Activated B cell treated with CpG ODN at 0.5 μM for 24 hours (primary cell): ENCODE measurements at places on chromosomes 7 and 10. TPM values are rescaled to one million over a fixed set of nuclear protein-coding genes. Genes with fewer than 3 reads are reported as not detected.

ZP3 gene
- total RNA-seq: 0.91 and 2.9 TPM in 2 replicates

NKX1-2 gene
- not detected in 2 replicates for total RNA-seq

OR2A12 gene
- total RNA-seq: not detected in 2 replicates

HOXA6 gene
- not detected in 2 replicates for total RNA-seq

SDK1 gene
- 0.32 and 1.3 TPM in 2 replicates for total RNA-seq

TIMM23 gene
- 47.2 and 50.1 TPM in 2 replicates for total RNA-seq

ERVW-1 gene
- total RNA-seq: not detected in 2 replicates

DNA sequence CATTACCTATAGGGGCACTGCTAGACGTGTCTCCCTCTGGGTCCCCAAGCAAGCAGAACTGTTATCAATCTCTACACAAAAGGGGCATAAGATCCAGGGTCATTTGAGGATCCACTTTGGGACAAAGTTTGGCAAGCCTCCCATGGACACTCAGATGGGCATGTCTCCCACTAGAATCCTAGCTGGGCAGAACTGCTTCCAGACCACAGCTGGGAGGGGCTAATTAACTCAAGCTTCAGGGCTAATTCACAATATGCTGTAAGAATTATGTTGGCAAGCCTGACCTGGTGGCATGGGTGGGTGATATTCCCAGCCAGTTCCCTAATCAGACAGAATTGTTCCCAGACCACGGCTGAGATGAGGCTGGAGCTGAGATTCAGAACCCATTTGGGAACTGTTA lies 738.4 kb upstream of the FZD8 start:
- H3K27ac ChIP-seq: no peak overlapping the region
- no peak overlapping the region for H3K4me3 ChIP-seq
- H3K4me1 ChIP-seq: no peaks in the 10 kb centered on the region

- peaks cover 30% of the 10 kb centered on the region for H3K27me3 ChIP-seq
- no peak for DNase-seq
- peaks cover 20% of the 10 kb centered on the region for H3K4me1 ChIP-seq
- H3K4me3 ChIP-seq: no peak overlapping the region
- no peak overlapping the region for H3K27ac ChIP-seq
These were observed 1.0 kb upstream of the PLXDC2 start for GRCh38 chr10:19815036-19815730.

DNA sequence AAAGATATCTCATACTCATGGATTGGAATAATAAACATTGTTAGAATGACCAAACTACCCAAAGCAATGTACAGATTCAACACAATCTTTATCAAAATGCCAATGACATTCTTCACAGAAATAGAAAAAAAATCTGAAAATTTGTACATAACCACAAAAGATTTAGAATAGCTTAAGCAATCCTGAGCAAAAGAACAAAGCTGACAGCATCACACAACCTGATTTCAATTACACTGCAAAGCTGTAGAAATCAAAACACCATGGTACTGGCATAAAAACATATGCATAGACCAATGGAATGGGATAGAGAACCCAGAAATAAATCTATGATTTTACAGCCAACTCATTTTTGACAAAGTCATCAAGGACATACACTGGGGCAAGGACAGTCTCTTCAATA lies 130.0 kb upstream of the TMEM72 start:
- peaks cover 8% of the 10 kb centered on the region for H3K27me3 ChIP-seq
- no peaks in the 10 kb centered on the region for H3K4me1 ChIP-seq
- H3K4me3 ChIP-seq: no peak overlapping the region

GRCh38 chr7:91098566-91098965 lies 165.7 kb upstream of the FZD1 start:
- no peak overlapping the region for H3K27ac ChIP-seq
- H3K4me3 ChIP-seq: no peak overlapping the region
- no peak for DNase-seq
- H3K27me3 ChIP-seq: no peaks in the 10 kb centered on the region
- H3K4me1 ChIP-seq: peaks cover 5% of the 10 kb centered on the region

GRCh38 chr7:96380111-96380512 lies 58.2 kb upstream of the SLC25A13 start:
- no peak for DNase-seq
- no peak overlapping the region for H3K4me3 ChIP-seq
- H3K4me1 ChIP-seq: no peaks in the 10 kb centered on the region
- H3K27me3 ChIP-seq: peaks cover 7% of the 10 kb centered on the region
- no peak overlapping the region for H3K27ac ChIP-seq

- H3K36me3 ChIP-seq: no peaks in the 10 kb centered on the region
- no peak for DNase-seq
- peaks cover 28% of the 10 kb centered on the region for H3K27me3 ChIP-seq
- H3K4me3 ChIP-seq: no peak overlapping the region
- H3K4me1 ChIP-seq: no peaks in the 10 kb centered on the region
These were observed 3.5 kb upstream of the SRRM3 start for GRCh38 chr7:76198202-76198601.

- H3K27me3 ChIP-seq: peaks cover 4% of the 10 kb centered on the region
- no peaks in the 10 kb centered on the region for H3K4me1 ChIP-seq
- H3K4me3 ChIP-seq: no peak overlapping the region
- H3K36me3 ChIP-seq: no peaks in the 10 kb centered on the region
- no peak overlapping the region for H3K27ac ChIP-seq
- no peak for DNase-seq
These were observed 219.9 kb downstream of the SUGCT start for GRCh38 chr7:40354711-40355110.

DNA sequence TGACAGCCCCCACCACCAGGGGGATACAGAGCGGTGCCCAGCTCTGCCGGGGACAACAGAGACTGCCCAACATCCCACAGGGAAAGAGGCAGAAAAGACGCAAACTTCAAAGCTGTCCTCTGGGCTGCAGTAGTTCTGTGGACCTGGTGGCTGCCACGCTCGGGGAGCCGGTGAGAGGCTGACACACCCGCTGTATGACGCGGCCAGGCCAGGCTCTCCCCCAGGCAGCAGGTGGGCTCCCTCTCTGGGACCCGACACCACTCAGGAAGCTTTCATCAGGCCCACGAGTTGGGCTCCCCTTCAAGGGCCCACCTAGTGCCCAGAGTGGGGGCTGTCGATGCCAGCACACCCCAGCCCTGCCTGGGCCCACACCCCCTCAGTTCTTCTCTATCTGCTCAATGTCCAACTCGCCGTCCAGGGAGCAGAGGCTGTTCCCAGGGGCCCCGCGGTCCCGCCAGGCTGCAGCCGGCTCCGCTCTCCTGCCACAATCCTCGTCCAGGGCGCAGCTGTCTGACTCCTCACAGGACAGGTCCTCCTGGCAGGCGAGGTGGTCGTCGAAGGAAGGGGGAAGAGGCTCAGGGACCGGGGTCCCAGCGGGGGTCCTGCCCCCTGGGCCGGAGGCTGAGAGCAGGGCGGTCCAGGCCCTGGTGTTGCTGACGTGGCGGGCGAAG lies 121.2 kb downstream of the FAM53B start:
- H3K27me3 ChIP-seq: no peaks in the 10 kb centered on the region
- peaks cover 99% of the 10 kb centered on the region for H3K4me1 ChIP-seq

DNA sequence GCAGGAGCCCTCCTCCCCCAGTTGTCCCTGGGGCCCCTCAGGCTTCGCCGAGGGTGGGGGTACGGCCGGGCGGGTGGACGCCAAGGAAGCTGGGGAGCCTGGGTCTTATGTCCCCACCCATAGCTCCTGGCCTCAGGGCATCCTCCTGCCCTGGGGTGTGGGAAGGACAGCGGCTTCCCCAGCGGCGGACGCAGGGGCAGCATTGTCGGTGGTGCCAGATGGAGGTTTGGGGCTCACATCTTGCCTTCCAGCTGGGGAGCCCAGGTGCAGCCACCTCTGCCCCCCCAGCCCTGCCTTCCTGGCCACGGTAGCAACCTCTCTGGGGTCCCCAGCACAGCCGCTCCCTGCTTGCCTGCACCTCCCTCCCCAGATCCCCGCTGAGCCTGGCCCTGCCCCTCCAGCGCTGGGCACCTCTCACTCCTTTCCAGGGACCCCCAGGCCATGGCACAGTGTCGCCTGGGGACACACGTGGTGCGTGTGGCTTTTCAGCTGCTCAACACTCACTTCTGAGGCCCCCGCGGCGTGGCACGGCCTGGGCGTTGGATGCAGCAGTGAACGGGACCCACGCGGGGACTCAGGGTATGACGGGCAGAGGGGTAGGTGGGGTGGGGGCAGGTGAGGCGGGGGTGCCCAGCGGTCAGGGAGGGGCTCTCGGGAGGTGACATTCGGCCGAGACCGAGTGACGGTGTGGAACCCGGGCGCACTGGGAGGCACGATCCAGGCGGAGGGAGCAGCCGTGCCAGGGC lies 53.1 kb downstream of the UNCX start:
- no peak for DNase-seq
- no peak overlapping the region for H3K4me3 ChIP-seq
- H3K36me3 ChIP-seq: no peaks in the 10 kb centered on the region
- H3K27ac ChIP-seq: no peak overlapping the region
- H3K27me3 ChIP-seq: peaks cover 8% of the 10 kb centered on the region

- no peaks in the 10 kb centered on the region for H3K27me3 ChIP-seq
- DNase-seq: no peak
- H3K4me3 ChIP-seq: no peak overlapping the region
- H3K27ac ChIP-seq: no peak overlapping the region
These were observed 183.5 kb upstream of the STEAP4 start for GRCh38 chr7:88490161-88490560.

DNA sequence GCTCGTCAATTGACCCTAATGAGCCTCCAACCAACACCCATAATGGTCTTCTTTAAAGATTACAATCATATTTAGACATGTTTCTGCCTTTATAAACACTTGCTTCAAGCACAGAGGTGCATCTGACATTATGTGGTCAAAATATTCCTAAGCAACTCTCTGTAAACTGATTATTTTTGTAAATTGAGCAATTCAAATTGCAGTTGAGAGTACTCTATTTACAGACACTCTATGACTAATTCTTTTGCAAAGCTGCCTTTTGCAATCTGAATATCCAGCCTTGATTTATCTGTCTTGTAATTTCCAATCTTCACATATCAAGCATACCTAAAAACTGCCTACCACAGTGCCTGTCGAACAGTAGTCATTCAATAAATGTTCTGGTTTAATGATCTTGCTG lies 112.0 kb downstream of the PDE1C start:
- H3K27ac ChIP-seq: no peak overlapping the region
- no peak overlapping the region for H3K4me3 ChIP-seq
- no peaks in the 10 kb centered on the region for H3K27me3 ChIP-seq

- no peak overlapping the region for H3K27ac ChIP-seq
- H3K36me3 ChIP-seq: no peaks in the 10 kb centered on the region
- H3K4me3 ChIP-seq: no peak overlapping the region
- peaks cover 9% of the 10 kb centered on the region for H3K27me3 ChIP-seq
- no peak for DNase-seq
These were observed 13.0 kb upstream of the DLG5 start for GRCh38 chr10:77939561-77940001.

DNA sequence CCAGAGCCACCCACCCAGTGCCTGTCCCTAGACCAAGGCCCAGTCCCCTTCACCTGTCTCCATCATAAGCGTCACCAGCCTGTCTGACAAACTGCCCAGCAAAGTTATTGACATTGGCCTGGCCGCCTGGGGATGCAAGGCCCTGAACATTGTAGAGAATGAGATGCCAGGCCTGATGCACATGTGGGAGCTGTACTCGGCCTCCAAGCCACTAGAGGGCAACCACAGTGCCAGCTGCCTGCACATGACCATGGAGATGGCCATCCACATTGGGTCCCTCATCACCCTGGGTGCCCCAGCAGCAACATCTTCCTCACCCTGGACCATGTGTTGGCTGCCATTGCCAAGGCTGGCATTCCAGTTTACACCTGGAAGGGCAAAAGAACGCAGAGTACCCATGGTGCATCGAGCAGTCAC lies 63.7 kb upstream of the ANTXRL start:
- H3K36me3 ChIP-seq: no peaks in the 10 kb centered on the region
- no peaks in the 10 kb centered on the region for H3K27me3 ChIP-seq
- no peak for DNase-seq
- no peak overlapping the region for H3K27ac ChIP-seq
- H3K4me3 ChIP-seq: no peak overlapping the region
- no peaks in the 10 kb centered on the region for H3K4me1 ChIP-seq

DNA sequence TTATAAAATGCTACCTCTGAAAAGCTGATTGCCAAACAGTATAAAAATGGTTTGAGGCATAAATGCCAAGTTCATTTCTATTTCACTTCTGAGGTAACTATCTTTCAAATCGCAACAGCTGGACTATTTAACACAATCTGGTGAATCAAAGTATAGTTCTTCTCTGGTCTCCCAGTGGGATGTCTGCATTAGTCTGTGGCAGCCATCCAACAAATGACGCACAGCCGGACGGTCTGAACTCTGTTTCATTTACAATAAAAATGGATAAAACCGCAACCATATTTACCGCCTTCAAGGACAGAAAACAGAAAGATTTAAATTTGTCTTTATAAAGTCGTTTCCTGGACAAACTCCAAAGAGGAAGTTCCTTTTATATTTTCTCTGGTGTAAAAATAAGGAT lies 41.9 kb downstream of the ENO4 start:
- no peak overlapping the region for H3K4me3 ChIP-seq
- peaks cover 2% of the 10 kb centered on the region for H3K4me1 ChIP-seq
- H3K36me3 ChIP-seq: no peaks in the 10 kb centered on the region
- H3K27ac ChIP-seq: no peak overlapping the region
- no peak for DNase-seq

DNA sequence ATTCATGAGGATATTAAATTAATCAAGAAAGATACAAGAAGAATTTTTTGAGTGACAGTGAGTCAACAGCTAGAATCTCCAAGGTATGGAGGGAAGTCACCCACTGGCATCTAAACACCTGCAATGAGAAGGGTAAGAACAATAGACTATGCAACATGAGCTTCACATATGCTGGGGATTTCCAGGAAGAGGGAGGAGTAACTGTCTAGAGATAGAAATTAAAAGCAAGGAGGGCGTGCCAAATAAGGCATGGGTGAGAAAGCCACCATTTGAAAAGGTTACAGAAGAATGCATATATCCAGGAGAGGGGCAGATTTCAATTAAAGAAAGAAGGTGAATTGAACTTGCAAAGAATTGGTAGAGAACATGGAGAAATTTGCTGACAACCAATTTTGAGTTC lies 365.7 kb downstream of the GPR37 start:
- H3K4me3 ChIP-seq: no peak overlapping the region
- H3K27ac ChIP-seq: no peak overlapping the region
- no peaks in the 10 kb centered on the region for H3K27me3 ChIP-seq
- no peaks in the 10 kb centered on the region for H3K4me1 ChIP-seq
- no peak for DNase-seq

- no peaks in the 10 kb centered on the region for H3K4me1 ChIP-seq
- H3K27me3 ChIP-seq: no peaks in the 10 kb centered on the region
- no peak overlapping the region for H3K4me3 ChIP-seq
- DNase-seq: no peak
- H3K27ac ChIP-seq: no peak overlapping the region
These were observed 63.5 kb downstream of the REEP3 start for GRCh38 chr10:63584725-63585035.

GRCh38 chr7:132395361-132395760 lies 180.9 kb downstream of the PLXNA4 start:
- H3K4me3 ChIP-seq: no peak overlapping the region
- no peaks in the 10 kb centered on the region for H3K27me3 ChIP-seq
- no peak for DNase-seq
- no peaks in the 10 kb centered on the region for H3K36me3 ChIP-seq
- H3K27ac ChIP-seq: no peak overlapping the region
